ENCODE measurements at places on chromosomes 13 and 19.
A peak's percentile ranks its signal among the peaks of the same experiment; 100 is the strongest.

- no peak for DNase-seq
Measured at GRCh38 chr13:52899206-52899605, 50.8 kb upstream of the PCDH8 start.

DNA sequence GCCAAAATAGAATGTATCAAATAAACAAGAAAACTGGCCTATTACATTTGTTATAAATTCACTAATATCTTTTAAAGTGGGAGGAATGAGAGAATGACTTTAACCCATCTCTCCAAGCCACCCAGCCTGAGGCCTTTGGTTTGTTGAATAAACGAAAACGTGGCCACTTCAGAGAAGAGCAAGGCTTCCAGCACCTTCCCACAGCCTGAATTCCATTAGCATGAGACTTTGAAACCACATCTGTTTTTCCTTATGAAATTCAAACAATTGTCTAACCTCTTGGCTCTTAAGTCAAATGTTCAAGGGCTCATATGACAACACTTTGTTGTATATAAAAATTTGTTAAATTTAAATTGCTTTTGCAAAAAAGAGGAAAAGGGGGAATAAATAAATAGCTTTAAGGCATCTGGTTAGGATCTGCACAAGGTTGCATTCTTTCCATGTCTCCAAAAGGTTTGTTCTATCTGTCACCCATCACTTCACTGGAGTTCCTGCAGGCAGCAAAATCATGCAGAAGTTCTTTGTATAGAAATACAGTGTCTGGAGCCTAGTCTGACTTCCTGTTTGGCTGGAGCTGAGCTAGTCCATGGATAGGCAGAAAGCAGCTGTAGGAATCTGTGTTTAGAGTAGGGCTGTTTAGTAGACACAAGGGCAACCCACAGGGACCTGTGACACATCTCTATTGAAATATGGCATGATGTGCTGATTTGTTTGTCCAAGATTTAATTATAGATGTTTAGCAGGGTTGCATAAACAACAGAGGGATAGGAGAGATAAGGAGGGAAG lies 502.3 kb downstream of the KCTD12 start:
- no peak for DNase-seq

GRCh38 chr19:7993560-7993959 lies 11.9 kb downstream of the ELAVL1 start:
- no peak for DNase-seq

GRCh38 chr19:11152318-11153062 lies 3.1 kb downstream of the SPC24 start:
- no peak for DNase-seq

DNA sequence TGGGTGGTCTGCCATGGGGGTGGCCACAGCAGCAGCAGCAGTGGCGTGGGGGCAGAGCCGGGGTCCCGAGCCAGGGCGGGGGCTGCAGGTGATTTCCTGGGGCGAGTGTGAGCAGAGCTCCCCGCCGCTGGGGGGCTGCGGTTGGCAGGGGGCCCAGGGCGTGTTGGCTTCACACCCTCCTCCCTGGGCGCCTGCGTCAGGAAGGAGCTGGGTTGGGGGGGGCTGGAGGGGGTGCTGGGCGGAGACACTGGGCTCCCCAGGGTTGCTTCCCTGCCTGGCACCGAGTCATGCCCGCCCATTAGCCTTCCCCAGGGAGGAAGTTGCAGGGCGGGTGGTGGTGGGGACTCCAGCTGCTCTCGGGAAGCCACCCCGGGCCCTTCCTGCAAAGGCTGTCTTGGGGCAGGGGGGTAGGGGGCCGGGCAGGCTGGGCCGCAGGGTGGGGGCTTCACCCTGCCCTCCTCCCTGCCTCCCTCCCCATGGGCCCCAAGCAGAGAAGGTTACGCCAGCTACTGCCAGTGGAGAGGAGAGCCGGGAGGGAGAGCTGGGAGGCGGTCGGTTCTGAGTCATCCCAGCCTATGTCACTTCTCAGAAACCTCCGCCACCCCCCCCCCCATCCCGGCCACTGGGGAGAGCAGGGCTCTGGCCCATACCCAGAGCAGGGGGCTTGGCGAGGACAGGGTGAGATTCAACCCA lies 4.6 kb downstream of the MIDN start:
- peak; percentile 97 for DNase-seq

DNA sequence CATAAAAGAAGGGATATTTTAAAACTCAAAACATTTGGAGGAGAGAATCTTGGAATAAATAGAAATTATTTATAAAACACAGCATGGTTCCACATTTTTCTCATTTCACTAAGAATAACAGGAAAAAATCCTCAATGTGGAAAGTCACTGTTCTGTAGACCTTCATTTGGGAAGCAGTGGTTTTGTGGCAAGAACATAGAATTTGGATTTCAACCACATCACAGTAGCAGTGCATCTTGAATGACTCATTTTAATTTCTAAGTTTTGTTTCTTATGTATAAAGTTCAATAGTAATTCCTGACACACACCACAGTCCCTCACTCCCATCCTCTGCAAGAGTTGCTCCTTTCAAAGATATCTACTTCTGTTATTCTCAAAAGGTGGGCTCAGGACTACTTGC lies 264.0 kb downstream of the ENOX1 start:
- no peak for DNase-seq

DNA sequence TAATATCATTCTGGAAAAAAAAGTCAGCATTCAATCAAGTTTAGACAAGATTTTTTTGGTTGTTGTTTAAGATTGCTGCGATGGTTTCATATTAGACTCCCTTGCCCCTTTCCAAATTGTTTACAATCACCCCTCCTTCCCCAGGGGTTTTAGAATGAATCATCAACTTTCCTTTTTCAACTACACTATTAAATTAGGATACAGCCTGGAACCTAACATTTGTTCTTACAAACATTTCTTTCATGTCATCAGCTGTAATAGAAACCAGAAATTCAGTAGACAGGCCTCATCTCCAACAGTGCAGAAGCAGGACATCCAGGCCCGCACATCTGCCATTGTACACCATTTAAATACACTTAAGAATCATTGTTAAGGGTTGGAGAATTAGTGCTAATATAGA lies 44.4 kb upstream of the WDFY2 start:
- DNase-seq, result no peak

DNA sequence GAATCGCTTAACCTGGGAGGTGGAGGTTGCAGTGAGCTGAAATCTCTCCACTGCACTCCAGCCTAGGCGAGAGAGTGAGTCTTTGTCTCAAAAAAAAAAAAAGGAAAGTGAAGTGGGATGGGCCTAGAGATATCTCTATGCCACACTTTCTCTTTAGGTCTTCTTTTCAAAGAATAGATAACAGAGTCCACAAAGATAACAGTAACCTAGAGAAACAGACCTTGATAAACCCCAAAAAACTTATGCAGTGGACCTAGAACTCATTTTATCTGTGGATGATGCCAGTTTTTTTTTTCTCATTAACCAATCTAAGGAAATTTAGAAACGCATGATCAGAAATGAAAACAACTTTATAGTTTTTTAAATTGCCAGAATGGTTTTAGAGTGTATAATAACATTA lies 227.4 kb downstream of the LHFPL6 start:
- DNase-seq, result no peak

DNA sequence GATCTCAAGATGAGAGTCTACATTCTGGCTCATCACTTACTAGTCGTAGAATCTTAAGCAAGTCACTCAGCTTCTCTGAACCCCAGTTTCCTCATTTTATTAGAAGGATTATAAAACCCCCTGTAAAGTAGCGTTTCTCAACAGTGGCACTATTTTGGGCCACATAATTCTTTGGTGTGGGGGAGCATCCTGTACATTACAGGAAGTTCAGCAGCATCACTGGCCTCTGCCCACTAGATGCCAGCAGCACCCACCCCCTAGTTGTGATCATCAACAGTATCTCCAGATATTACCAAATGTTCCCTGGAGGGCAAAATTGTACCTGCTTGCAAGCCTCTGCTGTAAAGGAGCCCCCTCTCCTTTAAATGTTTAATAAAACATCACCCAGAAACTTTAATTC lies 22.6 kb downstream of the STARD13 start:
- no peak for DNase-seq

DNA sequence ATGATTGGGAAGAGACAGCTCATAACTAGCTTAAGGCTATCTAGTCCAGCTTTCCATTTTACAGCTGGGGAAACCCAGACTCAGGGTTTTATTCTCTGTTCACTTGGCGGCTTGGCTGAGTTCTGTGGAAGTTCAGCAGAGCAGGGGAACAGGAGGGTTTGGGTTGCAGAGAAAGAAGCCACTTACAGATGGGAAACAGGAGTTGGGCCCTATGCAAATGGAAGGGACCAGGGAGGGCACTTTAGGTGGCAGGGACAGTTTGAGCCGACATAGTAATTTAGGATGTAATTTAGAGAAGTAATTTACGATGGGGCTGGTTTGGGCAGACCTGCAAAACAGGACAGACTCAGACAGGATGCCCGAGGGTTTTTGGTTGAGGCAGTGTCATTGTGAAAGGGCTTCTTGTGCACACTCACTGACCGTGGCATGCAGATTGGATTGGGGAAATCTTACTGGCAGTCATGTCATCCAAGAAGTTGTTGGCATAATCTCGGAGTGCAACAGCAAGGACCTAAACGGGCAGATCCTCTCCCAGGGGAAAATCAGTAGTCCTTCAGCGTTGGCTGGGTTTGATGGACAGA lies 47.3 kb upstream of the GPR183 start:
- no peak for DNase-seq

GRCh38 chr13:51935326-51936171 lies 73.8 kb downstream of the CCDC70 start:
- DNase-seq, result peak; percentile 87

DNA sequence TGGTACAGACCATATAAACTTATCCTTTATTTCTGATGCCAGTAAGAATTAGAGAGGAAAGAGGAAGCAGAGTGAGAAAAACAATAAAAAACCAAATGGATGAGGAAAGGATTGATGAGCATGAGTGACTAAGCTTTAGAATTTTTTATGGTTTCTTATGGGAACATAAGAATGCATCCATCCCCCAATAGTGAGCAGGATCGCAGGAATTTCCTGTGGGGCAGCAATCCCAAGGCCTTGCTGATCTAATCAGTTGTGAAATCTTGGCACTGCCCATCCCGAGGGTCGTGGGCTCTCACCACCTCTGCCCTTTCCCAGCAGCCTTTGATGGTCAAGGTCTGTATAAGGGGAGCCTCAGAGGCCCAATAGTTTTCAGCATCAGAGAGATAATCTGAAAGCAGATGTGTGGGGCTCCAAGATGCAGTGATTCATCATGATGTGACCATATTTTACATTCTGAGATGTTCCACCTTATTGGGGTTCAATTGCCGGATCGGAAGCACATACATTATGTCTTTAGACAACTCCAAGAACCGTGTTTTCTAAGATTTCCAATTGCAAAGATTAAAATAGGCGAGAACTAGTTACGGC lies 222.1 kb downstream of the DNAJC15 start:
- DNase-seq, result no peak

- peak; percentile 62 for DNase-seq
Measured at GRCh38 chr19:7783991-7784423, 21.0 kb downstream of the CLEC4M start.

- DNase-seq, result no peak
Measured at GRCh38 chr19:29021232-29021916, 191.6 kb downstream of the UQCRFS1 start.

DNA sequence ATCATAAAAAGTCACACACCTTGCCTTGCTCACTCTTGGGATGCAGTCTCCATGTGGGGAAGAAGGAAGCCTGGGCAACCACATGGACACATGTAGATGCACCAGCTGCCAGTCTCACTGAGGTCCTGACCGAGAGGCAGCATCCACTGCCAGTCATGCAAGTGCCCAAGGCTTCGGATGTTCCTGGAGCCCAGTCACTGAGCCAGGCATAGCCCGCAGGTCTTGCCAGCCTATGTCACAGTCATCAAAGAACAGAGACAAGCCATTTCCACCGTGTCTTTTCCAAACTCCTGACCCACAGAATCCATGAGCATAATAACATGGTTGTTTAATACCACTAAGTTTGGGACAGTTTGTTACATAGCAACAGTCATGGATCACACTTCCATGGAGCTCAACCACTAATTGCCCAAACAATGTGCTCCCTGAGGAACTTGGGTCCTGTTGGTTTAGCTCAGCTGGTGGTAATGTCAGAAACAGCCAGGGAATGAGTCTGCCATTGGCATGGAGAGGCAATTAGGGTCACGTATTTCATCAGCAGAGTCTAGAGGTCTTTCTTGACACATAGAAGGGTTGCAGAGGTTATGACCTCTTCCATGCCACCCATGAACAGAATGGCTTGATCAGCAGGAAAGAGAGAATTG lies 21.5 kb downstream of the STARD13 start:
- no peak for DNase-seq

DNA sequence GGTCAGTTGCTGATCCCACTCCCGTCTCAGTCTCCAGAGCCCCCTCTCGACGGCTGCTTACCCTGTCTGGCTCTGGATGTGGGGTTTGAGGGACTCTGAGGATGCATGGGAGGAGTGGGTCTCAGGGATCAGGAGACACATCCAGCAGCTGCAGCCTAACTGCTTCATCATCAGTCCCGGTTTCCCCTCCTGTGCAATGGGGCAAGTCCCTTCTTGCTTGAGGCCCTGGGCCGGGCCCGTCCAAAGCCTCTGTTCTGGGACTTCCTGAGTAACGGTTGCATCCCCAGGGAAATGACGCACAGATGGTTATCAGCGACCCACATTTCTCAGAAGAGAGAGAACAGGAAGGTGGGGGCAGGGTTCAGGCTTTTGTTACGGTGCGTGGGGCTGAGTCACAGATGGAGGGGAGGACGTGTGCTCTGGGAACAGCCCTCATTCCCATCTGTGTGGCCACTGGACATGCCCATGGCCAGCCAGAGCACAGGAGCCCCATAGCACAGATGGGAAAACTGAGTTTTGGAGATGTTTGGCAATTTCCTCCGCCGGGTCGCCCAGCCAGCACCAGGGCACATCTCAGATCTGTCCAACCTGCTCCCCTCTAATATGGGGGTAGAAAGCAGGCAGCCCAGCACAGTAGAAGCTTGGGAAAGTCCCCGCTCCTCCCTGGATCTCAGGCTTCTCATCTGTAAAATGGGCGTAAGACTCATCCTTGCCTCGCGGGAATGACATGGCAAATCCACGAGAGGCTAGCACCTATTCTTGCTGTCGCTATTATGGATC lies 19.3 kb downstream of the GNA15 start:
- DNase-seq, result no peak

DNA sequence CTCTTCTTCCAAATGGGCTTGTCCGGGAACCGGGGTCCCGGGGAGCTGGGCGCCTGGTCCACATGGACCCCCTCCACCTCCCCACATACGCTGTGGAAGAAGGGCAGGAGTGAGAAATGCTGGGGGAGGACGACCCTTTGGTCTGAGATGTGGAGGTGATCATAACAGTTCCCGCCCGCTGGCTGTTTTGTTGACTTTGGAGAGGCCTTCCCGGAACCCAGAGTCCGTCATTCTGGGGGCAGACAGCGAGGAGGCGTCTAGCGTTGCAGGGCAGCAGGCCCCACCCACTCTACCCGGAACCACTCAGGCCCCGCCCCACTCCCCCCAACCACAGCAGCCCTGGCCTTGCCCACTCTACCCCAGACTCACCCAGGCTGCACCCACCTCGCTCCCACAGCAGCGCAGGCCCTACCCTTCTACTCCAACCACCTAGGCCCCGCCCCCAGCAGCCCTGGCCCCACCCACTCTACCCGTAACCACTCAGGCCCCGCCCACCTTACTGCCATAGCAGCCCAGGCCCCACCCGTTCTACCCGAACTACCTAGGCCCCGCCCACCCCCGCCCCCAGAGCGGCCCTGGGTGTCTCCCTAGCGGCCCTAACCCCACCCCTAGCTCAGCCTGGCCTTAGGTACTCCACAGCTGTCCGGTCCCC lies 7.1 kb downstream of the GPR108 start:
- DNase-seq, result no peak

GRCh38 chr13:40238761-40239160 lies 427.7 kb downstream of the FOXO1 start:
- no peak for DNase-seq

- no peak for DNase-seq
Measured at GRCh38 chr19:42111811-42112210, 20.4 kb downstream of the POU2F2 start.

- DNase-seq, result no peak
Measured at GRCh38 chr19:582497-583197, 7.0 kb upstream of the HCN2 start.
